HCT116 (cell line): ENCODE measurements at places on chromosomes 6 and 20. TPM values are rescaled to one million over a fixed set of nuclear protein-coding genes. Genes with fewer than 3 reads are reported as not detected.

- DNase-seq, result no peak
These were observed 25.1 kb downstream of the CAP2 start for GRCh38 chr6:17418281-17419188.

- DNase-seq, result no peak
These were observed 170.3 kb downstream of the TSHZ2 start for GRCh38 chr20:53142225-53143127.

ISM1 gene
- 0.37 TPM for total RNA-seq

DNA sequence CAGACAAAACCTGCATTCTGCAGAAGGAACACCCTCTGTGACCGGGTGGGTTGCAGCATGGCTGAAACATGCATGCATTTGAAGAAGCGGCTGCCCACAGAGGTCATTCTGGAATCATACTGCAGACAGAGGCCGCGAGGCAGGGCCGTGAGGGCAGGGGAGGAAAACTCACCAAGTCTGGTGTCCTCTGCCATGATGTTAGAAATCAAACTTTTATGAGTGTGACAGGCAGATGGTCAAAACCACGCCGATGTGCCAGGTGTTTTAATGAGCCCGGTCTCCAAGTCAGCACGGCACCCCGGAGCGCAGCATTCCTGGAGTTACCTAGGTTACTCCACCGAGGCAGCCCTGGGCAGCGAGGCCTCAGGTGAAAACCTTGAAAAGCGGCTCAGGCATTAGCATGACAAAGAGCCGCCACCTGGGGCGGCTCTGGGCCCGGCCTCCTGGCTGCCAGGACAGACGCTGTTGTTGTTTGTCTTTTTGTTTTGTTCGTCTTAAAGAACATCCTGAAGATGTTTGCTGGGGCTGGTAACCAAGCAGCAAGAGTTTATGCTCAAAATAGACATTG is 255.6 kb downstream of the ERMARD start:
- DNase-seq, result no peak

VSTM2L gene
- 0.69 TPM for total RNA-seq

DNA sequence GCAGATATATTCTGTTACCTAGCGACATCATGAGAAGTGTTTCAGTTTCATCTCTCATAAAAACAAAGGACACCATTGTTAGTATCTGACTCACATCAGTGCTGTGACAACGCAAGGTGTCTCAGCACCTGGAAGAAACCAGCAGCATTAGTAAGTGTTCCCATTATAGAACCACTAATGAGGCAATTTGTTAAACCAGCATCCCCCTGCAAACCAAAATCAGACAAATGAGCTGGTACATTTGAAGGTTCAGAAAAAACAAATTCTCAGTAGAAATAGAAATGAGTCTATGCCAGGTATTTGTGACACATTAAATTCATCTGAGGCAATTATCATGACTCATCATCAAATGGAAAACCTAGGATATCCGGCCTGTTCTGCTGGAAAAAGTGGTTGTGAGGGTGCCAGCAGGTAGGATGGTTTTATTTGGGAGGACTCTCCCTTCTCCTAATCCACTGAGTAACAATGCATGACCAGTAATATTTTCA is 151.7 kb downstream of the TMEM200A start:
- DNase-seq, result peak; percentile 80

DNA sequence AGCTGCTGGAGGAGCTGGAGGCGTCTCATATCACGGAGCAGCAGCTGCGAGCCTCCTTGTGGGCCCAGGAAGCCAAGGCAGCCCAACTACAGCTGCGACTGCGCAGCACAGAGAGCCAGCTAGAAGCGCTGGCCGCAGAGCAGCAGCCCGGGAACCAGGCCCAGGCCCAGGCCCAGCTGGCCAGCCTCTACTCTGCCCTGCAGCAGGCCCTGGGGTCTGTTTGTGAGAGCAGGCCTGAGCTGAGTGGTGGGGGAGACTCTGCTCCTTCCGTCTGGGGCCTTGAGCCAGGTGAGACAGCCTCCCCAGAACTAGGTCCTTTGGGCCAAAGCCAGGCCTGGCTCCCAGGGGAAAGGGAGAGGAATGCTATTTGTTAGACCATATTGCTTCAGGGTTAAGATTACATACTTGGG is 31.7 kb downstream of the C20orf173 start:
- no peak for DNase-seq

GRCh38 chr6:25180630-25181349 is 98.4 kb upstream of the CARMIL1 start:
- no peak for DNase-seq

STMND1 gene
- not detected for total RNA-seq

DNA sequence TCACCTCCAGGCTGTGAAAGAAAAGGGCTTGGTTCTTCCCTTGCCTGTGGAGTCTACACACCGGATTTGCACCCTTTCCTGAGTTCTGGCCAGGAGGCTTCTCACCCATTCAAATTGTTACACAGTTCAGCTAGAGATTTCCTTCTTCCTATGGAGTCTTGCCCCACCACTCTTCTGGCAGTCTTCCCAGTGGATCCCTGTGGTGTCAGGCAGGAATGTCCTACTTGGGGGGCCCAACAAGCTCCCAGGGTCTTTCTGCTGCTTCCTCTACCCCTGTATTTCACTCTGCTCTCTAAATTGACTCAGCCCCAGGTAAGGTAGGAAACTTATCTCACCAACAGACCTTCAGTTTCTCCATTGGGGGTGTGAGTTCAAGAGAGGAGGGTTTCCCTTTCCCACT is 14.0 kb upstream of the CST9L start:
- DNase-seq, result no peak

ENPP5 gene
- total RNA-seq, result 4.5 TPM

TMEM244 gene
- not detected for total RNA-seq

RIPOR2 gene
- 0.44 TPM for total RNA-seq

PLEKHG1 gene
- total RNA-seq, result 10.4 TPM

GRCh38 chr20:44209686-44210405 is 725 bp downstream of the OSER1 start:
- DNase-seq, result no peak

DNA sequence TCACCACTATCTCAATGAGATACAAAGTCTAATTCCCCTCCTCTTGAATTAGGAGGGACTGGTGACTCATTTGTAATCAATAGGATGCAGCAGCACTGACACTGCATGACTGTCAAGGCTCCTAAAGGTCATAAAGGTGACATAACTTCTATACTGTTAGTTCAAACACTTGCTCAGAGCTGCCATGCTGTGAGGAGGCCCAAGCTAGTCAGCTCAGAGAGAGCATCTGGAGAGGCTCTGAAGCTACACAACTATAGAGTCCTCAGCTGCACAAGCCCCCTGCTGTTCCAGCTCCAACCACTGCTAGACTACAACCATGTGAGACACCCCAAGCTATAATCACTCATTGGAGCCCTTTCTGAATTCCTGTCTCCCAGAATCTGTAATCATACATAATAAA is 17.0 kb upstream of the HEY2 start:
- DNase-seq, result no peak

GRCh38 chr20:33569802-33570391 is 80.0 kb downstream of the CBFA2T2 start:
- no peak for DNase-seq

BIRC7 gene
- 0.96 TPM for total RNA-seq

DNA sequence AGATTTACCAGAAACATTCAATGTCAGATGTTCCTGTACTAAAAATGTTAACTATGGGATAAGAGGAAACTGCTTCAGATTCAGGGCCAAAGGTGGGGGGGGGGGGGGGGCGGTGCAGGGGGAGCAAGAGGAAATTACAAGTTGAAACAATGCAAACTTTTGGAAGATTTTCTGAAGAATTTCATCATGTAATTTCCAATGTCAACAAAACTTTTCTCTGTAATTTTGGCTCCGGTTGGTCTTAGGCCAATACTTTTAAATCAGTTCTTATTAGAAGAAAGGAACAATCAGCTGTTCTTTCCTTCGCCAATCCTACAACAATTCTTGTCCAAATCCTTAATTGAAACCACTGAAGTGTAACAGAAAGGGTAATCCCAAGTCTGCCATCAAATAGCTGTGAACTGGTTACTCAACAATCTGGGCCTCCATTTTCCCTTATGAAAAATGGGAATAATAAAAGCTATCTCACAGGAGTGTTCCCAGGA is 13.1 kb downstream of the UQCC1 start:
- DNase-seq, result no peak

RSPO3 gene
- not detected for total RNA-seq

CRISP2 gene
- not detected for total RNA-seq

- DNase-seq, result no peak
These were observed 65.6 kb upstream of the ARMH2 start for GRCh38 chr6:24864343-24864742.

DNA sequence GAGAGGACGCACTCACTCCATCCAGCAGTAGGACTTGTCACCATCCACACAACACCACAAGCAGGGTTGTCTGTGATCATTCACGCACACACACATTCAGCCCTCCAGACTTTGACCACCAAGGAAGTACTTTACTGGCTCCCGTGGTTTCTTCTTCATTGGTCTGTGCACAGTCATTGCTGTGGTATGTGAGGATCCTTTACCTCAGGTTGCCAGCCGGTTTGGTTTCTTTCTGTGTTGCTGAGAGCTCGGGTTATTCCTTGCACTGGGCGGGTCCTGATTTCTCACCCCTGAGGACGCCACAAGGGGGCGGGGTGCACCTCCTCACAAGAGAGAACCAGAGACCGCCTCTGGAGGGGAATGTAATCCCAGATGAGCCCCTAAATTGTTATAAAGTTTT is 11.2 kb downstream of the SLC35A1 start:
- peak; percentile 95 for DNase-seq

DNA sequence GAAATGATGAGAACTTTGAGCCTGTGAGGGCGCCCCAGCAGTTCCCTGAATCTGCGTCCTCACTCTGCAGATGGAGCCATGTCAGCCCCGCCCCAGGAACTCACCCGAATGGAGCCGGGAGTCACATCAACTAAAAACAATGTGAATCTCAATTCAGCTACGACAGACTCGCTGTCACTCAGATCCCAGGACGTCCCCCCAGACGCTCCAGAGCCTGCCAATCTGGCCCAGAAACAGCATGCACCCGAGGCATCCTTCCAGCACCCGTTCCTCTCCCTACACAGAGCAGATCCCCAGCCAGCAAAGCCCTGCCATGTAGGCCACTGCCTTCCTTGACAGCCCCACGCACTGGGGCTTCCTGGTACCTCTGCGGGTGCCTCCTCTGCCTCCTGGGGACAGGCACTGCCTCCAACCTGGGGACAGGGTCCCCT is 248.0 kb downstream of the TTLL2 start:
- no peak for DNase-seq

FKBP5 gene
- total RNA-seq, result 50.3 TPM

GRCh38 chr20:9565910-9566550 is 51.6 kb downstream of the LAMP5 start:
- no peak for DNase-seq

- no peak for DNase-seq
These were observed 114.6 kb downstream of the CLIC5 start for GRCh38 chr6:45900808-45901752.

DNA sequence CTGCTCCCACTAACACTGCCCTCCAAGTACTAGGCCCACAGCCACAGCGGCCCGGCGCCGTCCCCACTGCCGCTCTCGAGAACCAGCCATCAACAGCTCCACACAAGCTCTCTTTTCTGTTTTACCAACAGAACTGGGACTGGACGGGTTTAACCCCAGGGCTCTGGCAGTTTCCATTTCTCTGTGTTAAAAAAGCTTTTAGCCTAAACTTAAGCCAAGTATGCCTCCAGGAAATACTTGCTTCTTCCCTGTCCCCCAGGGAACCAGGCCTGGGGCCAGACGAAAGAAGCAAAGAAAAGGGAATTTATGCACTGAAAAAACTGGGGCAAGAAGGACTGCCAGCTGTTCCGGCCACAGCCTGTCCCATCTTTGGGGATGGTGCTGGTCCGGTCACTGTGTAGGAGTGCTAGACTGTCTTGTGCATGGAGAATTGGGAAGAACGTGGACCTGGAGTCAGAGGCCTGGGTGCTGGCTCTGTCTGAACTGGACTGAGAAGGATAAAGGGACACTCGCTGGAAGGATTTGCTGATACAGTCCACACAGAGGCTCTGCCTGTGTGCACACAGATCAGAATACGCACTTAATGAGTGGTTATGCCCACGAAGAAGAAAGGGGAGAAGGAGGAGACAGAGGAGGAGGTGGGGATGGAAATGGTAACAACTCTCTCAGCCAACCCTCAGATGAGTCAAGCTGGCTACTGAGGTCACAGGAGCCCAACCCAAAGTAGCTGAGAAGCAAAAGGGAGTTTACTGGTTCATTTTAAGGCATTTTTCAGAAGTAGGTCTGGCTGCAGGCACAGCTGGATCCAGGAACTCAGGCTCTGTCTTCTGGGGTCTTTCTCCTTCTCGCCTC is 254.4 kb upstream of the PMEPA1 start:
- DNase-seq, result no peak

- DNase-seq, result no peak
These were observed 161.7 kb downstream of the SYCP2 start for GRCh38 chr20:59771506-59772372.

PDE10A gene
- total RNA-seq, result 0.37 TPM

DNA sequence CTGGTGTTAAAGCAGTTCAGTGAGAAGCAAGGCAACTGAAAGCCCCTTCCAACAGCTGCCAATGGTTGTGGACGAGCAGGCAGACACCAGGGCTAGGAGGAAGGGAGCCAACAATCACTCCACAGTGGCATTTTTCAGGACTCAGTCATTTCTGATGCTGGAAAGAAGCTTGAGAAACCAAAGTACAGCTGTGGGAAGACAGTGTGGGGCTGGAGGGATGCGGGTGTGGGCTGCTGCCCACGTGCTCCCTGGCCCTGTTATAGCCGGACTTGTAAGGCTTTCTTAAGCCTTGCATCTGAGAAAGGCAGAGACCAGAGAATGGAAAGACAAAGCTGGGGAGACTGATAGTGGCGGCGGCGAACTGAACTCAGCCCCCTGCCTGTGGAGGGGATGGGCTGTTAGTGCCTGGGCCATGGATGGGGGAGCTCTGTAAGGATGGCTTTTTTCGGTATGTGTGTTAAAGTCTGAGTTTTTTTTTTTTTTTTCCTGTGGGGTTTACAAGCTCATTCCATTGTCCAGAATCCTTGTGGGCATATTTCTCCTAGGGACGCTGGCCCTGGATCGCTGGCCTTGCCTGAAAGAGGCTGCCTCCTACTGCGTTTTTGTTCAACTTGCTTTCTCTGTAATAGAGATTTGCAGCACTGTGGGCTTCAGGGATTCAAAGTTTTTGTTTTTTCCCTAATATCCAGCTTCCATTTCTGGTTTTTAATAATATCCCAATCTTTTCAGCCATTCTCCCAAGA is 91.7 kb downstream of the GJA10 start:
- DNase-seq, result no peak
